ENCODE measurements at places on chromosomes 4 and X.

- peak; percentile 13 for DNase-seq
Measured at GRCh38 chr4:73259571-73260090, 1.0 kb upstream of the ANKRD17 start.

DNA sequence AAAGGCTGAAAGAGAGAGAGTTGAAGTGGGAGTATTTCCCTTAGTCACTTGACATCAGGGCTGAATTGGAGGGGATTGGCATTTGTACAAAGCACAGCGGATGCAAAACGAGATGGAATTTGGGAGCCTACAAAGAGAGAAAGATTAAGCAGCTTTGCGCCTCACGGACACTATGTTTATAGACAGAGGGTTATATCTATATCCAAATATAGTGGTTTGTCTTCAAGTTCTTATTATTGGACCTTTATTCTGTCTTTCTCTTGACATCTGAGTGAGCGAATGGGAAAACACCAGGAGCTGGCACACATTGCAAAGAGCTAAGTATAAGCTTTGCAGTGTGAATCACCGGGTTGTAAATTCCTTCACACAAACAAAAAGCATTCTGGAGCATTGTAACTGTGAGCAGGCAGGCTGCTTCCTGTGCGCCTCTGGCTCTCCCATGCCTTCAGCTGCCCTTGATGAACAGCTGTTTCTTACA lies 500.2 kb downstream of the STIM2 start:
- no peak for DNase-seq

GRCh38 chr4:69999420-69999819 lies 3.7 kb downstream of the STATH start:
- no peak for DNase-seq

DNA sequence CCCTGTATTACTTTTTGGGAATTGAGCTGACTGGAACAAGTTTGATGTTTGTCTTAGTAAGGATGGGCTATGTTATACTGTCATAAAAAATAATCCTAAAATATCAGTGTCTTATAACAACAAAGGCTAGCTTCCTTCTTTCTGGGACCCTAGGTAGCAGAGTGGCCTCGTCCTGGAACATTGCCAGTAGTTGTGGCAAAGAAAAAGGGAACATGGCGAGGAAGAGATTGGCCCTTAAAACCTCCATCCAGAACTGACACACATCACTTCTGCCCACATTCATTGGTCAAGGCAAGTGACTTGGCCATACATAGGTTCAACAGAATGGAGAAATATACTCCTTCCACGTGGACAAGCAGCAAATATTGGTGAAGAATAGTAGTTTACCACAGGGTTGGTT lies 287.9 kb downstream of the PPP1R2C start:
- DNase-seq = no peak

DNA sequence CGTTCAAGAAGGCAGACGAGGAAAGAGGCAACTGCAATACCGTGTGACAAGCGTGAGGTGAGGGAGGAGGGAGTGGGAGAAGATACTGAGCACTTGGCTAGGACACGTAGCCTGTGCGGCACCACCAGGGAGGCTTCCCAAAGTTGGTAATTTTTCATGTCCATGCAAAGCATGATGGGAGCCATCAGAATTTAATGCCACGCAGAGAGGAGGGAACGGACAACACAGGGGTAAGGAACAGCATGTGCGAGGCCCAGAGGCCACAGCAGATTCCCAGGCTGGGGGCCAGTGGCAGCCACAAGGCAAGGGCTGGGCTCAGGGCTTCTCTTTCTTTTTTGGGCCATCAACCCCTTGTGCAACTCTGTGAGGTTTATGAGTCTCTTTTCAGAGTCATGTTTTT lies 11.0 kb upstream of the CLDN24 start:
- no peak for DNase-seq

DNA sequence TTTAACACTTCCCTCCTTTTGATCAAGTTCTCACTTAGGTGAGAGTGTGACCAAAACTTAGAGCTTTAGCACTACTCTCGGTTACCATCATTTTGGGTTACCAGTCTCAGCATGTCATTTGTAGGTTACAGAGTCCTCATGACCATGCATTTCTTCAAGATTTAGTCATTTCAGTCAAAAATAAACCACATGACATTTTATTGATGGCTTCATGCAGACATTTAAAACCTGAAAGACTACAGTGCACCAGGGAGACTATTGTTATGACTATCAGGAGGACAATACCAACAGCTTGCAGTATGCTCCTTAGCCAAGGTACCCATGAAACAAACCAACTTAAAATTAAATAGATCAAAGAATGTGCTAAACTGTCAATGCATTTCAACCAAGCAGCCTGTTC lies 498.1 kb upstream of the FSTL5 start:
- DNase-seq = no peak

DNA sequence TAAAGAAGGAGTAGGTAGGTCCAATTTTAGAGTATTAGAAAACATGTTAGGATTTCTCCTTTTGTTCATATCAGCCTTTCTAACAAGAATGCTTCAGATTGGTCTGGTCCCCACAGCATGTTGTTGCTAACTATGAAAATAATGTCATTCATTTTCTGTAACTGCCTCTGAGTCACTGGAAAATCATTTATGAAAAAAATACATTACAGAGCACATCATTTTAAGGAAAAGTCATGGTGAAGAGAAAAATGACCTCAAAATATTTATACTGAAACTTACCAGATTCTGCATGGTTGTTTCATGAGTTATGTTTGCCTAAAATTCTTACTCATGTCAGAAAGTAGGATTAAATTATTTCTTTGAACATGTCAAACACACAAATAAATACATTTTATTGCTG lies 35.2 kb downstream of the DTHD1 start:
- no peak for DNase-seq

DNA sequence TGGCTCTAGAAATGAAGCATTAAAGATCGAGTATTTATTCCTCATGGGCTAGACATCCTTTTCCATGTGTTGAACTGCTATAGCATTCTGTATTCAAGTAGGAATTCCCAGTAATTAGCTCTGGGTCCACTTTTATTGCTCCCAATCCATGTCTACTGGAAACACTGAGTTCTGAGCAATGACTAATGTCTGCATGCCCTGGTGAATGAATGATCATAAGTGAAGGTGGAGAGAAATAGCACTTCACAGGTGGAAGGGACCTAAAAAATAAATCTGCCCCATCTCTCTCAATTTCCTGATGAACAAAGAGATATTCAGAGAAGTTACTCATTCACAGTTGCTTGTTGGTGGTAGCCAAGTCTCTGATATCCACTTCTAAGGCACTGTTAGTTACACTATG lies 34.6 kb upstream of the CXCL8 start:
- no peak for DNase-seq

GRCh38 chrX:70196961-70197720 lies 19.9 kb downstream of the DGAT2L6 start:
- peak; percentile 65 for DNase-seq

DNA sequence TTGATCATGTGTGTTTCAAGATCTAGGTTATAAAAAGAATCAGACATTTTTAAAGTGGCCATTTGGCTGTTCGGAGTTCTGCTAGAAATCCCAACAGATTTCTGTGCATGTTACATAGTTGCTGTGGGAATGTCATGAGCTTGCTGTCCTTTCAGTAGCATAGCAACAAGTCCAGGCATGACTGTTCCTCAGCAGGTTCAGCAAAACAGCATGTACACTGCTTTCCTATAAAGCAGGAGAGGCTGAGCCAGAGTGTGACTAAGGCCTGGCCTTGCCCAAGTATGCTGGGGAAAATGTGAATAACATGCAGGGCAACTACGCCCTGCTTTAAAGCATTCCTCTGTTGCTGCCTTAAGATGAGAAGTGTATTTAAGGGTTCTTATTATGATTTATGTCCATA lies 217.1 kb upstream of the SMIM31 start:
- no peak for DNase-seq

DNA sequence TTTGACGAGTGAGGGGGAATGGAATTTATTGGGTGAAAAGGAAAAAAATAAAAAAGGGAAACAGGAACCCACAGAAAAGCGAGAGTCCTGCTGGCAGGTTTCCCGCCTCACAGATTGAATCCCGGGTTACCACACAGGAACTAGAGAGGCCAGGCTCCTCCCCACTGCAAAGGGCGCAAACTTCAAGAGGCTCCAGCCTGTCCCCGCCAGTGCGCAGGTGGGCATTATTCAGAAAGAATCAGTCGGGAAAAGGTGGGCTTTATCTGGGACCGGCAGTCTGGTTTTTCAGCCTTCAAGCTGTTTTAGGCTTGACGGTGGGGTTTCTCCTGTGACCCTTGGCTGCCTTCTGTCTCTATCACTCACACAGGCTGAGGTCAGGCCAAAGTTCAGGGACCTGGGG lies 1496.8 kb downstream of the RPA4 start:
- no peak for DNase-seq

GRCh38 chrX:150477371-150477770 lies 91.0 kb upstream of the MTM1 start:
- no peak for DNase-seq

DNA sequence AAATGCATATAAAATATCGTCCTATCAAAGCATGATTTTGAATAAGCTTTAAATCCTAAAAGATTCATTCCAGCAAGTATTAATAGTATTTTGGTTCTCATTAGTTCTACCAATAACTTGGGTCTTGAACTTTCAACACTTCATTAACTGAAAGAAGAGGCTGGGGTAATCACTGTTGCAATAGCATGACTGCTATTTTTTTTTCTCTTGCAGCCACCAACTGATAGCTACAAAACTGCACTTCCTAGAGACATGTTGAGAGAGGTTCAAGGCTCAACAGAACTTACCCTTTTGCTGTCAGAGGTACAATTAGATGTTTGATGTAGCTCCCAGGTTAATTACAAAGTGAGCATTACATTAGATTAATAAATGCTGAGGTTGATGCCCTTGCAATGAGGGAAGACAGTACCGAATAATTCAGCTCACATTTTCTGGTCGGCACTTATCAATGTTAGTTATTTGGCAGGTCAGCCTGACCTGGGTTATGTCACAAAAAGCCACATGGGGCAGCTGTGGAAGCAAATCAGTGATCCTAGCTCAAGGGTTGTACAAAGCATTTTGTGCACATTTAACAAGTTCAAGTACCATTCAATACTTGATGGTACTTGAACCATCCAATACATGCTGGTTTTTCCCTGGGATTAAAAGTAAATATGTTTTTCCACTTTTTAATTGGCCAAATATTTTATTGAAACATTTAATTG lies 29.9 kb upstream of the TET2 start:
- DNase-seq = no peak

DNA sequence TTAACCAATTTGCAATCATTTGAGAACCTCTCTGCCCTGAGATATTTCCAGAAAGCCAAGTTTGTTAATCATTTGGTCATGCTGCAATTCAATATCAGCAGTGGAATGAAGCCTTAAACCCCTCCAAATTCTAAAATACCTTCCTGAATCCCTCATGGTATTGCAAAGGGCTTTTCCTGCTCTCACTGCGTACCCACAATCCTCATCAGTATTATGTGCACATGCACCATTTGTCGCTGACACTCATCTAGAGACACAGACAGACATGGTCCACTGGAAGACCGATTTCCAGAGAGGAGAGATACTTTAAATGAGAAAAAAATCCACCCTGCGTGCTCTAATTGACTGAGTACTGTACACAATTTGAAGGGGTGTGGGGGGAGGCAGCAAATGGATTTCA lies 104.4 kb downstream of the GPC3 start:
- DNase-seq = no peak

DNA sequence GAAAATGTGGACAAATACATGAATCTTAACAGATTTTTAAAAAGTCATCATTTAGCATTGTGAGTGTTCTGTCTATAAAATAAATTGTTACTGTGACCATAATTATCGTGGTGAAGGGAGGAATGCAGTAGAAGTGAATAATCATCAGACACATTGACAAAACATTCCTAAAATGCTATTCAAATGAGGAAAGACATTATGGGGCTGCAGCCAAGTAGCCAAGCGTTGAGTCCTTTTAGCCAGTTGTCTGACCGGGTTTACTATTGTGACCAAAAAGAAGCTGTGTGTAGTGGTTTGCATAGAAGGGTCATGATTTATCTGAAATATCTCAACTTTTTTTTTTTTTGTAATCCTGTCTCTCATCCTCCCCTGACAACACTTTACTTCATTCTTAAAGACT lies 19.5 kb downstream of the WWC2 start:
- DNase-seq = no peak

DNA sequence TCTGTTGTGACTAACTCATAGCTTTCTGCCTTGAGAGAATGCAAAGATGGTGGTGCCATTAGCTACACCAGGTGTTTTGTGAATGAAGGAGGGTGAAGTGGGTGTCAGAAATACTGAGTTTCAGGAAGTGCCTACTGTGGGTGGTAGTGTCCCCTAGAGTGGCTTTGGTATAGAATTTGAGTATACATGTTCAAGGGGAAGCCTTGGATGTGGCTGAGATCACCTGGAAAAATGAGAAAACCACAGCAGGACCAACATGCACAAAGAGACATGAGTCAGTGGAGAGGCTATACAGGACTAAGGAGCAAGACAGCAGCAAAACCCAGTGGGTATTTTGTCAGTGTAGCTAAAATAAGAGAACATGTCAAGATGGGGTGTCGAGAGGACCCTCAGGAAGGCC lies 204.3 kb upstream of the TBL1X start:
- no peak for DNase-seq

DNA sequence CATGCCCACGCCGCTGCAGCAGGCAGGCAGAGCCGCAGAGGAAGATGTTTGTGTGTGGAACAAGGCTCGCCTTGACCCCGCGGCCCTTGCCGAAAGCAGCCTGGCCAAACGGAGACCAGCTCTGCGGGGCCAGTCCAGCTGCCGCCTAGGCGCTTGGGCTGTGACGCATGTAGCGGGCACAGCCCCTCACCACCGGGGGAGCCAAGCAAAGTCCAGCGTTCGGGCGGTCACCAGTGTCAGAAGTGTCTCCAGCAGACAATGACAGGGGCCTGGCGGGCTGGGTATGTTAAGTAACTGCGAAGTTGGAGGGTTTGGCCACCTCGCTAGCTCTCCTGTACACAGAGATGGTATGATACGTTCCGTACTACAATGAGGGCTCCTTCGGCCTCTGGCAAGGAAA lies 1.3 kb downstream of the AMER1 start:
- no peak for DNase-seq

DNA sequence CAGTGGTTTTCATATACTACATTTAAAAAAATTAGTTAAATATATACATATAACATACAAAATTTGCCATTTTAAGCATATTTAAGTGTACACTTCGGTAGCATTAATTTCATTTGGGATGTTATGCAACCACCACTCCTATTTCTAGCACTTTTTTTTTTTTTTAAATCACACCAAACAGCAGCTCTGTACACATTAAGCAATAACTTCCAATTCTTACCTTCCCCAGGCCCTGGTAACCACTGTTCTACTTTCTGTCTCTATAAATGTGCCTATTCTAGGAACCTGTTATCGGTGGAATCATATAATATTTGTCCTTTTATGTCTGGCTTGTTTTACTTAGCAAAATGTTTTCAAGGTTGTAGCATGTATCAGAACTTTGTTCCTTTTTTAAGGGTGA lies 39.1 kb downstream of the TMEM164 start:
- no peak for DNase-seq

- DNase-seq = peak; percentile 46
Measured at GRCh38 chr4:110196206-110196870, 2.1 kb downstream of the ELOVL6 start.

- DNase-seq = peak; percentile 78
Measured at GRCh38 chr4:156638925-156639605, 332.5 kb downstream of the PDGFC start.
